ENCODE measurements at places on chromosomes 11 and 22.

- DNase-seq, result no peak
Observed at GRCh38 chr11:21254790-21255189, 585.4 kb downstream of the NELL1 start.

- no peak for DNase-seq
Observed at GRCh38 chr11:122714484-122714883, 59.0 kb downstream of the UBASH3B start.

- DNase-seq, result no peak
Observed at GRCh38 chr11:80196041-80196440, 755.2 kb upstream of the TENM4 start.

GRCh38 chr11:44555031-44555800, 10.2 kb upstream of the CD82 start:
- DNase-seq, result no peak

- DNase-seq, result no peak
Observed at GRCh38 chr11:134438542-134439537, 26.8 kb upstream of the B3GAT1 start.

GRCh38 chr11:34252015-34252414, 105.8 kb downstream of the ABTB2 start:
- no peak for DNase-seq

GRCh38 chr22:46390105-46390651, 54.7 kb downstream of the TRMU start:
- no peak for DNase-seq

DNA sequence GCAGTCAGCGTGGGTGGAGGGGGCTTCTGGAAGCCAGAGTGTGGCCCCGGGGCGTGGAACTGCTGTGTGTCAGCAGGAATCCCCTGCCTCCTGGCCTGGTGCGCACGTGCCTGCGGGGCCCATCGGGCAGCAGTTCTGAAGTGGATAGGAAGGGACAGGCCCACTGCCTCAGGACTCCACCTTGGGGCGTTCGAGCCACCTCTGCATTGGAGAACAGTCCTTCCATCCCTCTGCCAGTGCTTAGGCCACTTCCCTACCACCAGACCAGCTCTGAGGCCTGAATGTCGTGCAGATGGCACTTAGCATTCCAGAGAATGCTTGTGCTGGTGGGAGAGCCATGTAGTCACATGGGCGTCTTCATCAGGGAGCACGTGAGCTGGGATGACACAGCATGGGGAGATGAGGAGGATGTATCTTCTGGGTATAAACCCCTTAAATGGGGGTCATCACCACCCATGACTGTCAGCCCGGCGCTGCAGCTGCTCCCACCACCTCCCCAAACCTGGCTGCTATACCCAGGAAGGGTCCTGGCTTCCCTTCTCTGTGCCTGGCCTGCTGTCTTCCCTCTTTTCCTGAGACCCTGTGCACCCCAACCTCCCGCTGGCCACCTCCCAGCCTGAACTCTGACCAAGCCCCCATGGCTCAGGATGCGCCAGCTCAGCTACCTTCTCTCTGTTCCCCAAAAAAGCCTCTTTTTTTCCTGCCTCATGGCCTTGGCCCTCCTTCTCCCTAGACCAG, 9.7 kb downstream of the INCENP start:
- DNase-seq, result no peak

DNA sequence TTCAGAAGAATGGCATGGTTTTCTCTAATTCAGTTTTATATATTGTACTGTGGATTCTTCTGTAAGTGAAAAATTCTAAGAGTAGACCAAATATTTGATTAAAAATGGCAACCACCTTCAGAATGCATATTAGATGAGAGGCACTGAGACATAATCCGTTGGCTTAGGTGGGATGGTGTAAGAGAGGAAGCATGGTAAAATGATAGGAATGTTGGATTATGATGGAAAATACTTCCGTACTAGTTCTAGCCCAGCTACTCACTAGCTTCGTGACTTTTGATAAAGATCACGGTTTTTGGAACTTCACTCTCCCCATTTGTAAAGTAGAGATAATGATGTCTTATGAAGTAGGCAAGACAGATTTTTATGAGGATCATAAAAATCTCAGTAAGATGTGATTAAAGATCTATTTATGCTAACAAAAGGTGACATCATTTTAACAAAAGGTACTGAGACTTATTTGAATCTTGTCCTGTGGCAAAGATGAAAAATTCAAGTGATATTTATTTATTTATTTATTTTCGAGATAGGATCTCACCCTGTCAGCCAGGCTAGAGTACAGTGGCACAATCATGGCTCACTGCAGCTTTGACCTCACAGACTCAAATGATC, 37.5 kb downstream of the UVRAG start:
- DNase-seq, result no peak

DNA sequence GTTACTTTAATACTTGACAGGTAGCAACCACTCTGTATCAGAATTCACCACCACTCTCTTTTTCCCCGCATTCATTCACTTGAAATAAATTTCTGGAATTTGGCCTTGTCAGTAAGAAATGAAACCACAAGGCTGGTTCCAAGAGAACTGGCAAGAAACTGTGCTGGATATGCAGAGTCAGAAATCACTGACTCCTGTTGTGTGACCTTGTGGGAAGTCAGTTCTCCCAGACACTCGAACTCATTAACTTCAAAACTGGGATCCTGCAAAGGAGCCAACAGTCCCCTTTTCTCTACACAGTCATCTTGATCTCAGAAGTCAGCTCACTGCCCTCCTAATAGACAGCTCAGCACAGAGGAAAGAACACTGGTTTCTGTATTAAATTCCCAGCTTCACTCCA, 142.7 kb downstream of the LRRC4C start:
- no peak for DNase-seq

DNA sequence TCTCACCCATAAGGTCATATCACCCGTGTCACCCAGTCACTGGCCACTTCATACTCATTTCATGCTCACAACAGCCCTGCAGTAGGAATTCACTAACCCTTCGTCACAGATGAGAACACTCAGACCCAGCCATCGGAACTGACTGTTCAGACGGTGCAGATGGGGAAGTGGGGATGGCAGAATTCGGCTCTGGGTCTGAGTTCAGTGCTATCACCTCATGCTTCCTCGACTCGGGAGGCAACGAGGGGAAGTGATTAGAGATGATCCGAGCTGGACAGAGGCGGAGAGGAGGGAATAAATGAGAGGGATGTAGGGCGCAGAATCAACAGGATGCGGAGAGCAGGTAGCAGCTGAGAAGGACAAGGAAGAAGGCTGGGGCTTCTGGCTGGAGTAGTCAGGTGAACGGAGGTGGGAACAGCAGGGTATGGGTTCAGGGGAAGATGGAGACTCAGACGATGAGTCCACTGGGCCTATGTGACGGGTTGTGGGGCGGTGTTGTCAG, 4.7 kb downstream of the B3GNT6 start:
- DNase-seq, result no peak

GRCh38 chr11:128662960-128663359, 30.9 kb upstream of the FLI1 start:
- no peak for DNase-seq

DNA sequence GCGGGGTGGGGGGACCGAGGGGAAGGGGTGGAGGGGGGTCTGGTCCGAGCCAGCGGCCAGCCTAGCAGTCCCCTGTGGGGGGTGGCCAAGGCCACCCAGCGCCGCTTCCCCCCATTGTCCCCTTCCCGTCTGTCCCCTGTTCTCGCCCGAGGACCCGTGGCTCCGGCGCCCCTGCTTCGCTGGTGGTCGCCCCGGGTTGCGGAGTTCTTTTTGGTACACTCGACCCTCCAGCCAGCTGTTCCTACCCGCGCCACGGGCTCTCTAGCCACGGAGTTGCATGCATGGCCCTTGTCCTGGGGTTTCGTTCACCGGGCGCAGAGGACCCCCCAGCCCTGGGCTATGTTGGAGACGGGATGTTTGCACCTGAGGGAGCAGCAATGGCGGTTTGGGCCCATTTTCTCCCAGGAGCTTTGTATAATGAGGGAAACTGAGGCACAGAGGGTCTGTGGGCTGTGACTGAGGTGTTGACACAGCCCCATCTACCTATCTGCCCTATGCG, 489 bp downstream of the RNF214 start:
- DNase-seq, result peak; percentile 7

- no peak for DNase-seq
Observed at GRCh38 chr11:47448566-47449427, at the start of gene RAPSN. TSS of gene RAPSN (minus strand) at chr11:47449136. CDS start at chr11:47448964, 172 bp downstream.

DNA sequence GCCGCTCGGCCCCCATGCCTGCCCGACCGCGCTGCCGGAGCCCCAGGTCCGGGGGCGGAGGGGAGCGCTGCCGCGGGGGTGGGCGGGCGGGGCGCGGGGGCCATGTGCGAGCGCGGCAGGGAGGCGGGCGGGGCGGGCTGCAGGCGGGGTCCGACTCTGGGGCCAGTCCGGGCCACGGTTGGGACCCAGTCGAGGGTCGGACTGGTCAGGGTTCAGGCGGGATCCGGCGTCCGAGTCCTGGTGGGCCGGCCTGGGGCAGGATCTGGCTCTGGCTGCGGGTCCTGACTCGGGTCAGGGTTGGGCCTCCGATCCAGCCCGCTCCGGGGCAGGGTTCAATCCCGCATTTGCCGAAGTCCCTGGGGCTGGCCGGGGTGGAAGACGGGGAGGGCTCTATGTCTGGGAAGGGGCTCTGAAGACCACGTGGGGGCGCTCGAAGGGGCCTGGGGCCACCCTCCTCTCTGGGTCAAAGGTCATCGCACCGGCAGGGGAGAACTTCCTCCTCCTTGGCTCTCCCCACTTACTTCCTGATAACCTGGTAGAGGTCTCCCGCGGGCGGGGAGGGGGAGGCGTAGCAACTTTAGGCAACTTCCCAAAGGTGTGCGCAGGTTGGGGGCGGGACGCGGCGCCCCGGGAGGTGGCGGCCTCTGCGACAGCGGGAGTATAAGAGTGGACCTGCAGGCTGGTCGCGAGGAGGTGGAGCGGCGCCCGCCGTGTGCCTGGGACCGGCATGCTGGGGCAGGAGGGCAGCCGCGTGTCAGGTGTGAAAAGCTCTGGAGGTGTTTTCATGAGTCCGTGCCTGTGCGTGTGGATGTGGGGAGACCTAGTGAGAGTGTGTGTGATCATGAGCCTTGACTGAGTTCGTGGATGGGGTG, 603 bp downstream of the ESRRA start:
- DNase-seq, result no peak

- DNase-seq, result peak; percentile 89
Observed at GRCh38 chr22:29380032-29380781, 8.2 kb downstream of the AP1B1 start.

DNA sequence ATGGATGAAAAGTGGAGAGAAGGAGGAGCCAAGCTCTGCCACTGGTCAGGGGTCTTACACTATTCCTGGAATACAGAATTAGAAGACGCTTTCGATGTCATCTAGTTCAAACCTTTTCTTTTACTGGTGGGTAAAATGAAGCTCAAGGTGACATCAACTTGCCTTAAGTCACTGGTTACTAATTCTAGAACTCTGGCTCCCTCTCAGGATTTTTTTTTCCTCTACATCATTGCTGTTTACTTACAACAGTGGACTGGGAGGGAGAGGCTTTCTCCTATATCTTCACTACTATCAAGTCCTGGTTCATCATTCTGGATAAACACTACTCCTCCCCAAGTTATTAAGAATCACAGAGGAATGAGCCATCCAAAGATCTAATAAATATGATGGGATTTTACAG, 82.9 kb downstream of the ETS1 start:
- DNase-seq, result no peak

GRCh38 chr11:17164361-17165246, 43.2 kb downstream of the PIK3C2A start:
- DNase-seq, result no peak
